ENCODE measurements at places on chromosomes 1 and 21.

- no peak for DNase-seq
These were observed 151.5 kb upstream of the L1TD1 start for GRCh38 chr1:62043154-62043553.

DNA sequence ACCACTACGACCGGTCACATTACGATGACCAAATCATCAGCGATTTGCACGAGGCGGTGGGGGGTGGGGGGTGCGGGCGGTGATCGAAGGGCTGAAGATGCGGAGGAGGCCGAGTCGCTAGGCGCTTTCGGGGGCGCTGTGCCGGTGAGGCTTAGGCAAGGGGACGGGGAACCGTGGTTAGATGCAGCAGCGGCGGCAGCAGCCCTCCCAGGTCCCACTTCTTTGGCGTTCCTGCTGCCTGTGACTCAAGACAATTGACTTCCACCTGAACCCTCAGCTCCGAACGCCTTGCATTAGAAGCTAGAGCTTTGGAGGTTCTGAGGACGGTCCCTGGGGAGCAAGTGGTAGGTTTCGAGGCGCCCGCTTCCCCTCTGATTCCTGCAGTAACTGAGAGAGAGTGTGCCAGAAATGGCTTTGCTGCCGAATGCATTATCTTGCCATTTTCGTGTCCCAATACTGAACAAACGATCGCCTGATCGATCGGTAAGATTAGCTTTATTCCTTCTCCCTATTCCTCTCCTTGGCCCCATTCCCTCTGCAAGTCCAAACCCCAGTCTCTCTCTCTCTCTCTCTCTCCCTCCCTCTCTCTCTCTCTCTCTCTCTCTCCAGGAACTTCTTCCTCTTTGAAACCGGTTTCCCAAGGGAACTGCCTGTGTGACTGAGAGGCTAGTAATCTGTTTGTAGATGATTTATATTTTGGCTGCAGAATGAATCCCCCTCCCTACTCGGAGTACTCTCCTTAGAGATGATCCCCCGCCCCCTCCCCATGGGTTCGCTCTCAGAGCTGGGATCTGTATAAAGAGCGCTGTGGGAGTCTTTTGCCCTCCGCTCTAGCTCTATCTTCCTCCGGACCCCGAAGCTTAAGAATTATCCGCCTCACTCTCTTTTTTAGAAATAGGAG, 735 bp upstream of the BRINP3 start:
- no peak for DNase-seq

- no peak for DNase-seq
These were observed 54.7 kb downstream of the LHX8 start for GRCh38 chr1:75188892-75189291.

- DNase-seq = no peak
These were observed 289.1 kb upstream of the PKN2 start for GRCh38 chr1:88394958-88395357.

DNA sequence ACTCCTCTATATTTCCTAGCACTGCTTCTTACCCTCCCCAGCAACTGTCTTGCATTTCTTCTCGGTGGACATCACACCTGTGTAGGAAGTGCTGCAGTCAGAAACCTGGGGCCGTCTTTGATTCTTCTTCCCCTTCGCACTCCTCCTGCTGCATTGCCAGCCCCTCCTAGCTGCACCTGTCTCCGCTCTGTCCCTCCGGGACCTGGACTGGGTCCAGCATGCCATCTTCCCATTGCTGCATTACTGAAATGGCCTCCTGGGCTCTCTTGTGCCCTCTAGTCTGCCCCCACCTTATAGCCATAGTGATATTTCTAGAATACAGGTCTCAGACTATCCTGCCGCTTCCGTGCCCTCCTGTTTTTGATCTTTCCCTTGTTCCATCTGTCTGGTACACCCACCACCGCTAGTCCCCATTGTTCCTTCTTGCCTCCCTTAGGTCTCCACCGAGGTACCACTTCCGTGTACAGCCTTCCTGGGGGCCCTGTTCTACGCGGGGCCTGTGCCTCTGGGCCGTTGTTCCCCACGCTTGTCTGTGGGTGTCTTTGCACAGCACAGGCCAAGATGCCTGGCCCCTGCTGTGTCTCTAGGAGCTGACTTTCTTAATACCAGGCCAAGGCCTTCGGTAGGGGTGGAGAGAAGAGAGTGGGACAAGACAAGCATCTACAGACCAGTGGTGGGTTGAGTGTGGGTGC, 107.6 kb downstream of the GALNT2 start:
- DNase-seq = no peak

GRCh38 chr1:222404710-222405109, 143.2 kb downstream of the HHIPL2 start:
- DNase-seq = no peak

DNA sequence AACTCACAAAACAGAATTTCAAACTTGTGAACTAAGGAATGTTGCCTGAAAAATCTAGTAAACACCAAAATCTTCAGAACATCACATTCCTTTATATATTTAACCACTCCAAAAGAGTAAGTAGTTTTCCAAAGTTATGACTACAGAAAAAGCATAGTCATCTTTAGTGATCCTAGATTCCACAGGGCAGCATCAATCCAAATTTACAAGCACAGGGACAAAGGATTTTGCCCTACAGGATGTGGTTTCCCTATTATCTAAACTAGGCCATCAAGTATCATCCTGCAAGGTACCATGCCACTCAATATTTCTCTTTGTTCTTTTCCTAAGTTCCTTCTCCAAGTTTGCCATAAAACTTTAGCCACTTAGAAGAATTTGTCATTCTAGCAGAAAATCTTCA, 33.0 kb downstream of the COP1 start:
- DNase-seq = no peak

GRCh38 chr21:45949928-45950739, 31.4 kb upstream of the COL6A1 start:
- DNase-seq = no peak

DNA sequence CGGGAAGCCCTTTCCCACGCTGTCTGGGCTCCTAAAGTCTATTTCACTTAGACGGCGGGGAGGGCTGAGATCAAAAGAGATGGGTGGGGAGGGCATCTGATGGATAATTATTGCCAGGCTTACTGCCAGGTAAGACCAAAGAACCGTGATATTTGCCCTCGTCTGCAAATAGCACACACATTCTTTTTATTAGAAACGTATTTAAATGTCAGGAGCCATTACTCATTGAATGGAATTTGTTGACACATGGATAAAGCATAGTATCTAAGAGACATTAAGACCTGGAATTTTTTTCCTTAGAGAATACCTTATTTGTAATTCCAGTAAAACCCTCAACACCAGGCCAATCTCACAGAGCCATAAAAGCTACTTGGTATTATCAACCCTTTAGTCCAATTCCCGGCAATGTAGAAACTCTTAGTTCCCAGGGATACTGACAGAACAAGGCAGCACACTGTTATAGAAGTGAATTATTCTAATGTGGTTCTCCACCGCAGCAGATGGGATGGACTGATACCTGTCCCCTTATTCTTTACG, 10.6 kb downstream of the URB1 start:
- DNase-seq = no peak

DNA sequence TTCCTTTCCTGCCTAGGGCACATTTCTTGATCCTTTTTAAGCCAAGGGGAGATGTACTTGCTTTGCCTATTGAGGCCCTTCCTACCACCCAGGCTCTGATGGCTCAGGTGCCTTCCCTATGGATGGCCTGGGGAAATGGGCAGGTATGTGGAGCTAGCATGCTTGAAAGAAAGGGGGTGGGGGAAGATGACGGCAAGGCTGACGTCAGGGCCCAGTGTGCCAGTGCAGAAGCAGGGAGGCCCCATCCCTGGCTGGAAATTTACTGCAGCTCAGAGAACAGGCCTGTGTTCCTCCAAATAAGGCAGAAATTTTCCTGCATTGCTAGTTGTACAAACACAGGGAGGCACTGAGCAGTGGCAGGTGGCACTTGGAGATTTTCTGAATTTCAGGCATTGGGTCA, 453.2 kb upstream of the VAMP3 start:
- DNase-seq = no peak
